SK-MEL-5 (cell line): ENCODE measurements at places on chromosomes 5 and 9. TPM values are rescaled to one million over a fixed set of nuclear protein-coding genes. Genes with fewer than 3 reads are reported as not detected.

Gene PCDH12
- total RNA-seq, result not detected in 2 replicates

Gene CDKN2B
- total RNA-seq, result not detected in 2 replicates

Gene ACTL7B
- total RNA-seq, result not detected in 2 replicates

Gene TIMD4
- not detected in 2 replicates for total RNA-seq

Gene TPPP
- total RNA-seq, result 5.1 and 5.7 TPM in 2 replicates

Gene MLANA
- 3,042 and 3,120 TPM in 2 replicates for total RNA-seq

Gene ADAMTS13
- 0.67 and 1.7 TPM in 2 replicates for total RNA-seq

Gene INSL4
- 0.13 and 0.40 TPM in 2 replicates for total RNA-seq

Gene CA9
- 0.29 TPM in 1 of 2 replicates, not detected in the other for total RNA-seq

Gene PHF24
- 0.71 and 1.3 TPM in 2 replicates for total RNA-seq

Gene SLC25A2
- total RNA-seq, result 0.11 TPM in 1 of 2 replicates, not detected in the other

Gene CDKN2B-AS1
- total RNA-seq, result not detected in 2 replicates

Gene DDX41
- 131 and 145 TPM in 2 replicates for total RNA-seq

Gene HMGXB3
- total RNA-seq, result 53.7 and 54.3 TPM in 2 replicates

Gene LTC4S
- not detected in 2 replicates for total RNA-seq

Gene PCDHGA7
- 0.71 and 1.6 TPM in 2 replicates for total RNA-seq

Gene CER1
- not detected in 2 replicates for total RNA-seq

Gene VCAN
- total RNA-seq, result 90.3 and 109 TPM in 2 replicates

Gene NKD2
- total RNA-seq, result 1.9 and 3.0 TPM in 2 replicates
